ENCODE measurements at places on chromosomes 3 and 15.

DNA sequence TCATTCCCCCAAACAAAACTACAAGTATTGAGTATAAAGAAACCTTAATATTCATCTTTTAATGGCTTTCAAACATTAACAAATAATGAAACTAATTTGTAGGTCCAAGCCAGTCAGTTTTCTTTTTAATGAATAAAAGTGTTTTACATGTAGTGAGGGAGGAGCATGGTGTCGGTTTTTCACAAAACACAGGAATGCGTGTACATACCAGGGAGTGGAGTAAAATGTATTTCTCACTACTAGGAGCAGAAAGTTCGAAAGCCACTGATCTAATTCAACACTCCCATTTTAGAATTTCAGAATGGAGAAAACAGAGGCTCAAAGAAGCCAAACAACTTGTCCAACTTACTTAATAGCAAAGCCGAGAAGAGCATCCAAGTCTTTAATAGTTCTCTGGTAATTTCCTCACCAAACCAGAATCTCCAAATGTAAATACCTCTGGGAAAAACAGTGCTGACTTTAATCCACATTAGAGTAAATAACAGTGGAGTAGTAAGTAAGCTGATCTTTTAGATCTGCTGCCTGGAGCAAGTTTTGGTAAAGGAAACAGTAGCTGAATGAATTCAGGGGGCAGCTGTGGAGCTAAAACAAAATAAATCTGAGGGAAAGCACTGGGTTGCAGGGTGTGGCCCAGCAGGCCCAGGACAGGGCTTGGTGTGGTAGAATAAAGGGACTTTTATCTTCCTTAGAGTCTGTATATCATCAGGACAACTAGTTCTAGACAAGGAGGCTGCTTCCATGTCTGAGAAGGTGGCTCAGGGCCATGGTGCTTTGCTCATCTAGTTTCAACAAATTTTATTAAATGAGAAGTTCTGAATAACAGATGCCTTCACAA, 7.9 kb downstream of the ANP32A start:
- DNase-seq: no peak

DNA sequence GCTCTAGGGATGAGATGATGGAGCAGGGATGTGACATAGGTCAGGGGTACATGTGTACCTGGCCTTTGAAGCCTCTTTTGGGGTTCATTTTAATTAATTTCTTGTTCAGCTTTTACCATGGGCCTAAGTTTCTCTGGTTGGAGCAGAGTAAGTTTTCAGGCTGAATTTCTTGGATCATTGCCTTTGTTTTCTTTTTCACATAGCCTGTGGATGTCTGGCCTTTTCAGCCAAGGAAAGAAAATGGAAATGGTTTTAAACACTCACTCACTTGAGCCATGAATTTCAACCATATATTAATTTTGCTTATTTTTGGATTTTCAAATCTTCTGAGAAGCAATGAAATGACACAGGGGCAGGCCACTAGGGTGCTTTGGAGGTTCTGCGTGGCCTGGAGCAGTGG, 30.2 kb downstream of the CACNA1D start:
- no peak for DNase-seq

GRCh38 chr15:61049028-61049427, 180.1 kb downstream of the RORA start:
- no peak for DNase-seq

- DNase-seq: no peak
Observed at GRCh38 chr3:126684218-126684751, 19.8 kb upstream of the CHCHD6 start.

GRCh38 chr3:63364495-63364894, 86.4 kb downstream of the SYNPR start:
- DNase-seq: no peak

DNA sequence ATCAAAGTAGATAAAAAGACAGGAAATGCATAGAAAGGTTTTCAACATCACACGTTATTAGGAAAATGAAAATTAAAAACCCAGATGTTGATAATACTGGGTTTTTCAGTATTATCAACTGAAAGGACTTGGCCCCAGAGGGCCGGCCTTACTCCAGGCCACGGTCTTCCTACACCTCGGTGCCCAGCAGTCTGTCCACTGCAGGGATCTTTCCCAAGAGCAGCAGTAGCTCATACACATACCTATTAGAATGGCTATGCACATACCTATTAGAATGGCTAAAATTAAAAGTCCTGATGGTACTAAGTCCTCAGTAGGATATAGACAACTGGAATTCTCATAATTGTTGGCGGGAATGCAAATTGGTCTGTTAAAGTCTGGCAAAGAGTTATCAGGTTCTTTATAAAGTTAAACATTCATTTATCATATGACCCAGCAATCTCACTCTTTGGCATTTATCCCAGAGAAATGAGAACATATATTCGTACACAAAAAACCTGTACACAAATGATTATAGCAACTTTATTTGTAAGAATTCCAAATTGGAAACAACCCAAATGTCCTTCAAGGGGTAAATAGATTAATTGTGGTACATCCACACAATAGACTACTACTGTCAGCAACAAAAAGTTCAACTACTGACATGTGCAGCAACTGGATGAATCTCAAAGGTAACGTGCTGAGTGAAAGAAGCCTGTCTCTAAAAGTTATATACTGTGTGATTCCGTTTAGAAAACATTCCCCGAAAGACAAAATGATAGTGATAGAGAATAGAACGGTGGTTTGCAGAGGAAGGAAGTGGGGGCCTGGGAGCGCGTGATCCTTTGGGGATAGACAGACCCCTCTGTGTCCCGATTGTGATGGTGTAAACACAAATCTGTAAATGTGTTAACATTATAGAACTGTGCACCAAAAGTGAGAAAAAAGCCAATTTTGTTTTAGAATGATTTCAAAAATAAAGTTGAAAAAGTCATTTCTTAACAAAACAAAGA, 62.3 kb downstream of the MCTP2 start:
- DNase-seq: no peak

DNA sequence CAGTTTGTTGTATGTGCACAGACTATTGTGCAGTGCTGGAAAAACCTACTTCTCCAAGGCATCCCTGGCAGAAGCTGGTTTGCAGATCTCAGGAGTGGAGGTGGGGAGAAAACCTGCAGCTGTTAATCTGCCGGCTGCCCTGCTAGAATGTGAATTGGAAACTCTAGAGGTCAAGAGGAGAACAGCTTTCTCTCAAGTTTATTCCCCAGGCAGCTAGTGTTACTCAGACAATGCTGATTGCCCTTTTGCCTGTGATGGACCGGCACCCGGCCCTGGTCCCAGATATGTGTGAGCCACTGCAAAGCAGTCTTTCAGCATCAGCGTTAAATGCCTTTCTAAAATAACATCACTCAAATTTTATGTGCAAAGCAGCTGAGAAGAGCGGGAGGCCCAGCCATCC, 129.7 kb upstream of the TPM1 start:
- DNase-seq: no peak

- no peak for DNase-seq
Observed at GRCh38 chr3:53168175-53168923, 7.3 kb downstream of the PRKCD start.

GRCh38 chr15:90222547-90222946, 11.2 kb downstream of the CIB1 start:
- DNase-seq: no peak

- no peak for DNase-seq
Observed at GRCh38 chr3:43155464-43156121, 49.7 kb upstream of the POMGNT2 start.

GRCh38 chr3:134959516-134959915, 164.5 kb downstream of the EPHB1 start:
- DNase-seq: no peak

- DNase-seq: no peak
Observed at GRCh38 chr15:26660241-26660640, 112.6 kb downstream of the GABRB3 start.

DNA sequence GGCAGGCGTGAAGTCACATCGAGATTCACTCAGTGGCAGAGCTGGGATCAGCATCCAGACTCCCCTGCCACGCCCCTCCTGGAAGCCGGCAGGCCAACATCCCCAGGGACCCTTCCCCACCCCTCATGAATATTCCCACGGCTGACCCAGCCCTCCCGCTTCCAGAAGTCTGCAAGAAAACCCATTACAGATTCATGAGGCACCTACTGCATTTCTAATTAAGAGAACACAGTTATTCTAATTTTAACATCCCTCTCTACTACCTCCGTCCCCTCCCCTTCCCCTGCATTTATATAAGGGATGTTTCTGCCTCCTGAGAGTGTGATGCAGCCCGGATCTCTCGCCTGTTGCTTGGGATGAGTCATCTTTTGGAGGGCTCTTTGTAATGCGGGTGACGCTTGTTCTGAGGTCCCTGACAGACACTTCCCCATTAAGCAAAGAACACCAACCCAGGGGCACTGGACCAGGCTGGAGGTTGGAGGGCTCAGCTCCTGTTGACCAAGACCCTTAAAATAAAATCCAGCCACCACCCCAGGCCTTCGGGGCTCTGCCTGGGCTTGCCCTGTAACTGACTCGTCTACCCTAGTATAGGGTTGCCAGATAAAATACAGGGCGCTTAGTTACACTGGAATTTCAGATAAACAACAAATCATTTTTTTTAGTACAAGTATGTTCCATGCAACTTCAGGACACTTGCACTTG, 118.7 kb downstream of the NUP210 start:
- DNase-seq: no peak

- DNase-seq: no peak
Observed at GRCh38 chr3:126184465-126185000, 4.1 kb upstream of the ALDH1L1 start.

GRCh38 chr3:184222521-184222920, 6.9 kb upstream of the VWA5B2 start:
- no peak for DNase-seq

DNA sequence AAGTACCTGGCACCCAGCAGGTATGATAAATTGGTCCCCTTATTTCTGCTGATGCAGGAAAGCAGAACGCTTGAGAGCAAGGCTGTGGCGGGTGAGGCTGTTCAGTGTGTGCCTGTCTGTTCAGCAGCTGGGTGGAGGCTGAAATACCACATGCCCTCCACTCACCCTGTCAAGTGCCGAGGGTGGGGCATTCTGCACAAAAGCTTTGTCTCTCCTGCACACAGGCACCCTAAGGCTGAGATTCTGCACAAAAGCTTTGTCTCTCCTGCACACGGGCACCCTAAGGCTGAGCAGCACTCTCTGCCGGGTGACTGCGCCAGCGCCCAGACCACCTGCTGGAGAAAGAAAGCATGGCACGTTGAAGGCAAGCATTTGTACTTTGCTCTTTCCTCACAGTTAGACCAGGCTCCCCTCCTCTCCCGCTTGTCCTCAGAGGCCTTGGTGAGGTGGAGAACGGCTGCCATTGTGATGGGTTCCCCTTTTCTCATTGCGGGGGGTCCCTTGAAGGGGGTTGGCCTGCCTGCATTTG, 97.5 kb downstream of the BDH1 start:
- DNase-seq: no peak

- DNase-seq: no peak
Observed at GRCh38 chr15:99978426-99978825, 245.2 kb upstream of the LYSMD4 start.

DNA sequence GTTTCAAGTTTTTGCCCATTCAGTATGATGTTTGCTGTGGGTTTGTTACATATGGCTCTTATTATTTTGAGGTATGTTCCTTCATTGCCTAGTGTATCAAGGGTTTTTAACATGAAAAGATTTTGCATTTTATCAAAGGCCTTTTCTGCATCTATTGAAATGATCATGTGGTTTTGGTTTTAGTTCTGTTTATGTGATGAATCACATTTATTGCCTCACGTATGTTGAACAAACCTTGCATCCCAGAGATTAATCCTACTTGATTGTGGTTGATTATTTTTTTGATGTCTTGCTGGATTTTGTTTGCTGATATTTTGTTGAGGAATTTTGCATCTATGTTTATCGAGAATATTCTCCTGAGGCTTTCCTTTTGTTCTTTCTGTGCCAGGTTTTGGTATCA, 39.4 kb downstream of the TMCO5A start:
- no peak for DNase-seq

DNA sequence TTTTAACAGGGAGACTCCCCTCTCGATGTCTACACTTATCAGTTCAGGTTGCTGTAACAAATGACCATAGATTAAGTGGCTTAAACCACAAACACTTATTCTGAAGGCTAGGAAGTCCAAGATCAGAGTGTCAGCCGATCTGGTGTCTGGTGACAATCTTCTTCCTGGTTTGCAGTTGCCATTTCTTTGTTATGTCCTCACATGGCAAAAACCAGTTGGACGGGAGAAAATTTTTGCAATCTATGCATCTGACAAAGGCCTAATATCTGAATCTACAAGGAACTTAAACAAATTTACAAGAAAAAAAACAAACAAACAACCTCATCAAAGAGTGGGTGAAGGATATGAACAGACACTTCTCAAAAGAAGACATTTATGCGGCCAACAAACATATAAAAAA, 116.9 kb upstream of the FOXB1 start:
- DNase-seq: no peak

DNA sequence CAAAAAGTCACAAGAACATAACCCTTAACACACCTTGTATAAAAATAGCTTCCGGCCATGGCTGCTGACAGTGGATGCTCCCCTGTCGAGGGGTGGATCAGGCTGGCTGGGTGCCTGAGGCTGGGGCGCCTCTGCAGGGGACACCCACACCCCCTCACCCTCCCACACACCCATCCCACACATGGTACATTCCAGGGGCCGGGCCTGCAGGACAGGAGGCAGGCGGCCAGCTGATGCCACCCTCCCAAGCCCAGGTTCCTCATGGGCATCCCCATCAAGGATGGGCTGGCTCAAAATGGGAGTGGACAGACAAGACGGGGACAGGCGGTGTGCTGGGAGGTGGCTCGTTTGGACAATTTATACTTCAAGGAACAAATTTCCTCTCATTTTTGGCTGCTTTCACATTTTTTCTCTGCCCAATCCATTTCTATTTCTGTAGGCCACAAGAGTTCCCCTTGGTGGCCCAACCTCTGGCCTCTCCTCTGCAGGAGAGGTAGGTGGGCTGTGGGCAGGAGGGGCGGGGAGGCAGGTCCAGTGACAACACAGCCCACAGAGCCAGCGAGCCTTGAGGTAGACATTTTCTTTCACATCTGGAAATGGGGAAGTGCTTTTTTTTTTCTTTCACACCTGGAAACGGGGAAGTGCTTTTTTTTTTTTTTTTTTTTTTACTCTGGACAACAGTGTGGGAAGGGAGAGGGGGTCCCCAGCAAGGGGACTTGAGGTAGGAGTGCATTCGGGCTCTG, 23.3 kb downstream of the RNU5B-1 start:
- no peak for DNase-seq

DNA sequence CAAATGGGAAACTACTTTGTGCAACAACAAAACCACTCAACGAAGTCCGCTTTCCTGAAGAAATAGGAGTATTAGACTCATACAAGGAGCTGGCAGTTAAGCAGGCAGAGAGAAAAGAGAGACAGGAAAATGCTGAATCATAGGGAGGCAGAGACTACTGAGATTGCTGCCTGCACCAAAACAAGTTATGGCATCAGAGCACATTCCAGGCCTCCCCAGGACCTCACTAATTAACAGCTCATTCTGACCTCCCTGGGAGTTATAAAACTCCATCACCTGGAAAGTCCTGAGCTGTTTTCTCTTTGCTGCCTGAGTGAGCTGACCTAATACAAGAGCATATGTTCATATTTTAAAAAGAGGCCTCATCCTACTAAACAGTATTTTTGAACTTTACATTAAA, 741.0 kb downstream of the MCTP2 start:
- no peak for DNase-seq

- DNase-seq: no peak
Observed at GRCh38 chr15:58864602-58865424, 68.7 kb downstream of the SLTM start.

GRCh38 chr15:76512971-76513370, 176.4 kb downstream of the ISL2 start:
- no peak for DNase-seq

Measured in activated T-cell treated with anti-CD3 and anti-CD28 coated beads for 4 hours (primary cell).